ENCODE measurements at places on chromosomes 7 and 10.
A peak's percentile ranks its signal among the peaks of the same experiment; 100 is the strongest.

GRCh38 chr7:106282390-106282789, 2.4 kb downstream of the NAMPT start:
- no peak for DNase-seq

DNA sequence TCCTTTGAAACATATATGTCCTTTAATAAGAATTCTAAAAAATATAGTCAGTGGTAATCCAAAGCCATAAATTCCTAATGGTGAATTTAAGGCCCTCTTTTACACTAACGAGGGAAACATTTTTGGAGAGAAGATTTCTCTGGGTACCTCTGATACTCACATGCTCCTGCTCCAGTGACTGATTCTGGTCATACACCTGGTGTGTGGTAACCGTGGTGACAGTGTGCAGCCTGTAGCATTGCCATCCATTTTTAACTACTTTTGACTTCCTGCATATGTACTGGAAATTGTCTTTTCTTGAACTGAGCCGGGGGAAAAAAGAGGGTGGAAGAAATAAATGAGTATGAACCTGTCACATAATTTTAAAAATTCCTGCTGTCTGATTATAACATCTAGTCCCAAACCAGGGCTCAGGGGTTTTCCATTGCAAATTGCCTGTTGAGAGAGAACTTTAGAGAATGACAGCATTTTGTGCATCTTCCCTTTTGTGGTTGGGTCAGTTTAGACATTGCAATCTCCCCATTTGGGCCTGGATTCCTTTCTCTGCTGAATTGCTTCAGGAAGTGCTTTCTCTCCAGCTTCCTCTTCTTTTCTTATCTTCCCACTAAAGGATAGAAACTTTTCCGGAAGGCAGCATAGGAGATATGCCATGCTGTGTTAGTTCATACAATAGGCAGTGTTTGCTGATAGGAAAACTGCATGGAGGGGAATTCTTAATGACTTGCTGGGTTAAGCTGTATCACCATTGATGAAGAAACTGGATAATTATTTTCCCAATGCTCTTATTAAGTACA, 125.5 kb downstream of the GRM3 start:
- DNase-seq = no peak

GRCh38 chr10:59073456-59074053, 102.9 kb upstream of the PHYHIPL start:
- DNase-seq = no peak

- DNase-seq = no peak
Observed at GRCh38 chr7:32602470-32602869, 107.2 kb downstream of the AVL9 start.

DNA sequence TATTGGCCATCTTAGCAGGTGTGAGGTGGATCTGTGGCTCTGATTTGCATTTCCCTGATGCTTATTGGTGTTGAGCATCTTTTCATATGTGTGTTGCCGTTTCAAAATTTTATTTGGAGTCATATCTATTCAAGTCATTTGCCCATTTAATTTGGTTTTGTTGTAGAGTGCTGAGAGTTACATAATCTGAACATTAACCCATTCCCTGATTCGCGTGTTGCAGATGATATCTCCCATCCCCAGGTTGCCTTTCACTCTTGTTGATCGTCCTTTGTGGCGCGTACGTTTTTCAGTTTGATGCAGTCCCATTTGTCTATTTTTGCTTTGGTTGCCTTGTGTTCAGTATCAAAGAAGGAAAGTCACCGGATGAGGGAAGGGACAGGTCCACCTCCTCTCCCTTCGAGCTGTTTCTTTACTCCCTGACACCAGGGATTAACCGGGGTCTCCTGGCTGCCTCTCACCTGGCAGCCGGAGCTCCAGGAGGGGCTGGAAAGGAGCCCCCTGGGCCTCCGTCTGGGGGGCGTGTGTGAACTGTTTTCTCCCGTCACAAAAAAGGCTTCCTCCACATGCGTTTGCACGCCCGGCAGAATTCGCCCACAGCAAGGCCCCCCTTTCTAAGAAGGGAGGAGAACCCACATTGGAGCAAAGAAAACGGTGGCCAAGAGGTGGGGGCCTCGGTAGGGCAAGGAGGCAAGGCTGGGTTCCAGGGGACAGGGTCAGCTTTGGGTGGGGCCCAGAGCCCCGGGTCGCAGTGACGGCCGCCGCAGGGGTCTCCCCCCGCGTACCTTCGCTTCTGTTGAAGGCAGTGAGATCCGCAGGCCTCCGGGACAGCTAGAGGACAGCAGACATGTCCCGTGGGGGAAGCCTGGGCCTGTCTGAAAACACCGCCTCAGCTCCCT, 8.3 kb downstream of the MNX1 start:
- no peak for DNase-seq

DNA sequence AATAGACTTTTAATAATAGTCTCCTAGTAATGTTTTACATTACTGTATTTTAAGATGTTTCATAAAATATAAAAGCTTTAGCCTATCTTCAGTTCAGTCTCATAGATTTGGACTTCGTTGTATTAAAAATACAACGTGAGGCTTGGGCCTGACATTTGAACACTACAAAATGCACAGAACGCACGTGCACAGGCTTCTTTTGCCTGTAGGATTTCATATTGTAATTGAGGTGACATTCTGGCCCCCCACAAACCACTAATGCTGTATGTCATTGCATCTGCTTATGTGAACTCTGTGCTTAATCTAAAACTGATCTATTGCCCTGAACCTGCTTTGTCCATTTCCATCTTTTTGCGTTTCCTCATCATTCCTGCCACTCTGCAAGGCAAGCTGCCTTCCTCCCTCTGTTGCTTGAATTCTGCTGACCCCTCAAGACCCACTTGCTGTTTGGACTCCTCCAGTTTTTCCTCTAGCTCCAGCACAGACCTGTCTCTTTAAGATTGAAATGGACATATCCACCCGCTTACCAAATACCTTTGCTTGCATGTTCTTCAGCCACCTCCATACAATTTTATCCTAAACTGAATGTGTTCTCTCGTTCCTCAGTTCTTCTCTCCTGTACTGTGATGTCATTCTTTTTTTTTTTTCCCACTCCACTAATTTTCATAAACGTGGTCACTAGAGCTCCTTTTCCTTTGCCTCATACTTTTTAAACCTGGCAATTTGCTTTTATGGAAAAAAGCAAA, 12.4 kb downstream of the PRKAR2B start:
- no peak for DNase-seq

- DNase-seq = no peak
Observed at GRCh38 chr7:44713680-44714335, 34.8 kb upstream of the ZMIZ2 start.

DNA sequence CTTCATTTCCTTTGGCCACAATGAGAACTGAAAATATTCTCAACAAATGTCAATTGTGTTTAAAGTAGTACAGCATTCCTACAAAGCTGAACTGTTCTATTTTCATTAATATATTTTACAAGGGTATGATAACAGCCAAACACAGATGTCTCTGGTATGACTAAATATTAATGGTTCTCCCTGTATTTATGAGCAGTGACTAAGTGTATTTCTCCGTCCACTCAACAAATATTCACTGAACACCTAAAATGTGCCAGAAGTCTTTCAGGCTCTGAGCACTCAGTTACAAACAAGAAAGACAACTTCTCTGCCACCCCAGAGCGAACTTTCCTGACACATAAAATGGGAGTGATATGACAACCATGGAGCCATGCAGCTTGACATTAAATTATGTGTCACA, 135.6 kb downstream of the VPS41 start:
- DNase-seq = no peak

GRCh38 chr7:2460641-2461040, 15.6 kb downstream of the GRIFIN start:
- no peak for DNase-seq

GRCh38 chr10:59290448-59290847, 71.9 kb downstream of the FAM13C start:
- no peak for DNase-seq

GRCh38 chr7:131066635-131067034, 261.0 kb upstream of the MKLN1 start:
- DNase-seq = no peak

- DNase-seq = peak; percentile 58
Observed at GRCh38 chr7:139771001-139771956, 6.5 kb downstream of the HIPK2 start.

GRCh38 chr7:130853503-130854279, 119.7 kb upstream of the KLF14 start:
- DNase-seq = peak; percentile 85

- DNase-seq = no peak
Observed at GRCh38 chr7:130145424-130146100, 59.6 kb downstream of the TMEM209 start.

GRCh38 chr10:11516431-11516746, 95.1 kb downstream of the USP6NL start:
- no peak for DNase-seq

DNA sequence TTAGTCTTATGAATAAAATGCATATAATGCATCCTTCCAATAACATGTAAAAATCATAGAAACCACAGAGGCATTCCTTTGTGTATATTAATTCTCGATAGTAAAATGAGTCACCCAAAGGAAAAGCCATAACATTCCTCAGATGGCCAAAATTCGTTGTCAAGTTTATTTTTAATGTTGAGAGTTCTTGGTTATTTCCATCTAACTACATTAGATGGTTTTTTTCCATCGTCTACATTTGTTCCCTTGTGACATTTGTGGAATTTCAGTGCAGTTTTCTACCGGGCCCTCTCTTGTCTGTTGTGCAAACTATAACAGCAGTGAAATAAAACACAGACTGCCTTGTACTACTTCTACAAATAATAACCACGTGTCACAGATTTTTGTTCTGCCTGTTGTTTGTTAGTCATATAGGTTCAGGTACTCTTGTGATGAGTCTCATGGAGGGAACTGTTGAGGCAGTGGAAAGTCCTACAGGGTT, 54.7 kb upstream of the CCAR1 start:
- peak; percentile 22 for DNase-seq

- DNase-seq = no peak
Observed at GRCh38 chr10:122532601-122533296, 27.8 kb upstream of the DMBT1 start.

DNA sequence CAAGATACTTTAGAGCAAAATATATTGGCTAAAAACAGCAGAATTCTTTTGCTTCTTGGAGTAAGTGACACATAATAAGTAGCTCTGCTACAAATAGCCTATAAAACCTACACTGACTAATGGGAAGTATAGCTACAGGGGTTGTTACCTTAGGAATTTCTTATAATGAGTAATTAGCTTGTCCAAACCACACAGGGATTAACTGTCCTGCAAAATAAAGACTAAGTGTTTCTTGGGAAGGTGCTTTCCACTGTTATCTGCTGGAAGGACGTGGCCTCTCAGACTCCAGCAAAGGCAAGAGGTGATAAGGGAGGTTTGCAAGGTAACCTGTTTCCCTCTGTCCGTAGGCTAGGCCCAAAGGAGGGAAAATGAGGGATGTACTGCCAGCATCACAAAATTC, 302.4 kb downstream of the DOCK4 start:
- DNase-seq = peak; percentile 21

DNA sequence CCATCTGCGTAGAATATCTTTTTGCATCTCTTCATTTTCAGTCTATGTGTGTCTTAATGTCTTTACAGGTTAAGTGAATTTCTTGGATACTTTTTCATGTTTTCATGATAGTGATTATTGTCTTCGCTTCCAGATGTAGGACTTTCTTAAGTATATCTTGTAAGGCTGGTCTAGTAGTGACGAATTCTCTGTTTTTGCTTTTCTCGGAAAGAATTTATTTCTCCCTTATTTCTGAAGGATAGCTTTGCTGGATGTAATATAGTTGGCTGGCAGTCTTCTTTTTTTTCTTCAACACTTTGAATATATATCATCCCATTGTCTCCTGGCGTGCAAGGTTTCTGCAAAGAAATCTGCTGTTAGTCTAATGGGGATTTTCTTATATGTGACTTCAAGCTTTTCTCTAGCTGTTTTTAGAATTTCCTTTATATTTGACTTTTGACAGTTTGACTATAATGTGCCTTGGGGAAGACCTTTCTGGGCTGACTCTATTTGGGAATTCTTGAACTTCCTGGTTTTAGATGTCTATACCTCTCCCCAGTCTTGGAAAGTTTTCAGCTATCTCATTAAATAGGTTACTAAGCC, 14.3 kb downstream of the GTPBP4 start:
- no peak for DNase-seq

- DNase-seq = no peak
Observed at GRCh38 chr7:35758421-35758820, 42.4 kb upstream of the SEPTIN7 start.

- no peak for DNase-seq
Observed at GRCh38 chr10:98417481-98417959, 2.5 kb upstream of the PYROXD2 start.

DNA sequence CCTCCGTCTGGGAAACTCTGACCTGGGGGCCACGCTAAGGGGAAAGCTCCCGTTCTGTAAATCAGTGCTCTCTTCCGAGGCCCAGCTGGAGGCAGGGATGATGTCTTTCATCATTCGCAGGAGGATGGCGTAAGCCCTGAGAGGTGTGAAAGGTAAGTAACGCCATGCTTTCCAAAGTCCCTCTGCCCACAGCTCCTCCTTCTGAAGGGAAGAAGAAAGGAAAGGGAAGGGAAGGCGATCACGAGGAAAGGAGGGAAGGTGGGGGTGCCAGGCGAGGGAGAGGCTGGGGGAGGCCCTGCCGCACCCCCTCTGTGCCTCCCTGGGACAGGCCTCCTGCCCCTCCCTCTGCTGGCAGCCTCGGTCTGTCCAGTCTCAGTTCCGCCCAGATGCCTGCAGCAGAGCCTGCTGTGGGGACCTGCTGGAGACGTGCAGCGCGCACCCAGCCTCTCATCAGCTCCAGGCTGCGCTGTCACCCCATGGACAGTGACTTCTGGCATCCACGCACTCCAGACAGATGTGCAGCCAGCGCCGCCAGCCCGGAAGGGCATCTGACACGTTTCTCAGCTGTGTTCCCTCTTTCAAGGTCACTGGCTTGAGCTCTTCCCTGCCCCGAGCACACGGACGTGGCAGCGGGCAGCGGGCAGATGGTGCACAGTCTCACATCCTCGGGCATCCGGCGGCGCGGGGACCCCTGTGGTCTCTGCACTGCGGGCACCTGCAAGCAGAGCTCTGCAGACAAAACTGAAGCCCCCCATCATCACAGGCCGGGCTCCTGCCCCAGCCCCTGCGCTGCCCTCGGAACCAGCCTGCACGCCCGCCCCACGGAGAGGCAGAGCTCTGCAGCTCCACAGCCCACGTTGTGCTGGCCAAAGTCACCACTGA, 60.6 kb downstream of the INSIG1 start:
- no peak for DNase-seq

GRCh38 chr7:90007001-90007654, 147.1 kb upstream of the STEAP1 start:
- no peak for DNase-seq

- peak; percentile 11 for DNase-seq
Observed at GRCh38 chr10:45058580-45058979, 57.9 kb downstream of the ZNF22 start.

All from Daoy (cell line).